ENCODE measurements at places on chromosomes 2 and 18.

DNA sequence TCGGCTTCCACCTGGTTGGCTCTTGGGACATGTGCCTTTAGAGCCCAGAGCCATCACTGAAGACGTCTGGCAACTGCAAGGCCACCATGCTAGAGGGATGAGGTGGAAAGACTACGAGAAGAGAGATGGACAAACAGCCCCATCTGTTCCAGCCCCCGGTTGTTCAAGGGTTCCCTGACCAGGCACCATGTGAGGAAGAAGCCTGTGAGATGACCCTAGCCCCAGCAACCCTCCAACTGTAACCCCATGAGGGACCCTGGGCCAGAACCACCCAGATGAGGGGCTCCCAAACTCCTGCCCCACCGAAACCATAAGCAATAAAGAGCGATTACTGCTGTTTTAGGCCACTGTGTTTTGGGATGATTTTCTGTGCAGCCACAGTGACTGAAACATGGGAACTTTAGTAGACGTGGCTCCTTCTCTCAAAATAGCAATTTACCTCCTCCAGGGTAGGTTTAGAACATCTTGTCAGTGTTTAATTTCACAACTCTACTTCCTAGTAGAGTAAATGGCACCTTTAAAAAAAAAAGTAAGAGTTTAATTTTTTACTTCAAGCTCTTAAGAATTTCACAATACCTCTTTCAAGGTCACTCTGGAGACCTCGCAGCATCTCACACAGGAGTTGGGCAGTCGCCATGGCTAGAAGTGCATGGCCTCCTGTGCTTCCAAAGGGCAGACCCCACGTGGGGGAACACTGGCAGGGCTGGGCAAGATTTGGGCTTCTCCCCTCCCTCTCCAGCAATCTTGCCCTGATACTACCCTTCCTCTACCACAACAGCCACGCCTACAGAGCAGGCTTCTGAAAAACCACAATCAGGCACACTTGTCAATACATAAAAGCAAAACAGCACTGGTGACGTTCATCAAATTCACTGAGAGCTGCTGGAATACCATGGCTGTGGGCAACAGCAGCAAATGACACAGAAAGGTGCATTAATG lies 48.8 kb downstream of the TMEM163 start:
- DNase-seq, result no peak

DNA sequence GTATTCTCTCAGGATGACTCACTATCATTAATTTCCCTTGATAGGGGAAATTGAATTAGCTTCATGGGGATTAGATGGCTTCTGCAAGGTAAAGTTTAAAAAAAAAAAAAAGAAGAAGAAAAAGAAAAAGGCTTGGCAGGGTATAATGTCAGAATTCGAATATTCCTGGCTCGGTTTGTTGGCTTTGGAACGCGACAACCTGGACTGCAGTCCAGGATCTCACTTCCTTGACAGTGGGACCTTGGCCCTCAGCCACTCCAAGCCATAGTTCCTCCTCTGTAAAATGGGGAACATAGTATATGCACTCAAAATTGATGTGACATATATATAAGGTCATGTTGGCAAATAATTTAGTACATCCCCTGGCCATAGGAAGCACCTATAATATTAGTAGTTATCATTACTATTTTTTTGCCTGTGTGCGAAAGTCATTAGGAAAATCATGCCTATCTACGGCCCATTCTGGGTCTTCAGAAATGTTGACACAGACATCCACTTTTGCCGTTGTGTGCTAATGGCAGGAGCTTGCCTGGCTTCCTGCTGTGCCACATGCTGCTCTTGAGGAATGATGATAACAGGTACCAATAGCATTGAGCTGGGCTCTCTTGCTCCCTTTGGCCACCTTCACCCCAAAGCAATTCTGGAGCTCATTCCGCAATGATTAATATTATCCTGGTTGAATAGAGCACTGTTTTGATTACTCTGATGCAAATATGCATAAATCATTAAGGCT lies 97.9 kb downstream of the MTCL1 start:
- peak; percentile 76 for DNase-seq

GRCh38 chr2:238667008-238667407 lies 180.9 kb upstream of the TWIST2 start:
- DNase-seq, result no peak

DNA sequence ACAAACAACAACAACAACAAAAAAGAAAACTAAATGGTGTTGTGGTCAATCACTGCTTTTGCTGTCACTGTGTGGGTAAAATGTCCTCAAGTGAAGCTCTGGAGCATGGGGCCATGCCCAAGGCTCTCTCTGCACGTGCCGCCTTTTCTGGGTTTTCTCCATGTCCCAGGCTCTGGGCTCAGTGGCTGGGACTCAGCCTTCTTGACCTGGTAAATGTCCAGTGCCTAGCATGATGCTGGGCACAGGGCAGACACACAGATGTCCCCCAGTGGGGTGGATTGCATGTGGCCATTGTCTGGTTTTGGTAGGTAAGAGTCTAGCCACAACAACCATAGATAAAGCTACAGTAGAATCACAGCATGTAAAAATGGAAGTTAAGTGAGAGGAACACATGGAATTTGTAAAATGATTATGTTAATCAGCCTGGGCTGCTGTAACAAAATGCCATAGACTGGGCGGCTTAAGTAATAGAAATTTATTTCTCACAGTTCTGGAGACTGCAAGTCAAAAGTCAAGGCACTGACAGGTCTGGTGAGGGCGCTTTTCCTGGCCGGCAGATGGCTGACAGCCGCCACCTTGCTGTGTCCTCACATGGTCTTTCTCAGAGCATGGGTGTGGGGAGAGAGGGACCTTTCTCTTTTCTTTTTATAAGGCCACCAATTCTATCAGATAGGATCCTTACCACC lies 174.4 kb downstream of the ACOXL start:
- DNase-seq, result no peak

- no peak for DNase-seq
Measured at GRCh38 chr2:105977212-105977611, 216.9 kb downstream of the UXS1 start.

DNA sequence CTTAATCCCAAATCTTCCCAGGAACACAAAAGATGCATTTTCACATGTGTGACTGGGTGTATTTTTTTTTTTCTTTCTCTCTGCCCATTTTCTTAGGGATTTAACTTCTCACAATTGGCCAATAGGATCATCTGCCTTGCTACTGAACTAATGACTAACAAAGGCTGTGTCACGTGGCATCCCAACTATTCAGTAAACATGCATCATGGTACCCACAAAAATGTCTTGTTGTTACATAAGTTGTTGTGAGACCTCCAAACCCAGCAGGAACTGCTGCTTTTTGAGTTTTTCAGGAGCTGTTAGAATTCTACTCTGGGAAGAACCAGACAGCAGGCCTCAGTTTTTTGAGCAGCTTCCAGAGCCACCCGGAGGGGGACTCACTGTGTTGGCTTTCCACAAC lies 31.9 kb downstream of the GAD1 start:
- no peak for DNase-seq

- no peak for DNase-seq
Measured at GRCh38 chr2:120210270-120210693, 12.9 kb downstream of the TMEM185B start.

DNA sequence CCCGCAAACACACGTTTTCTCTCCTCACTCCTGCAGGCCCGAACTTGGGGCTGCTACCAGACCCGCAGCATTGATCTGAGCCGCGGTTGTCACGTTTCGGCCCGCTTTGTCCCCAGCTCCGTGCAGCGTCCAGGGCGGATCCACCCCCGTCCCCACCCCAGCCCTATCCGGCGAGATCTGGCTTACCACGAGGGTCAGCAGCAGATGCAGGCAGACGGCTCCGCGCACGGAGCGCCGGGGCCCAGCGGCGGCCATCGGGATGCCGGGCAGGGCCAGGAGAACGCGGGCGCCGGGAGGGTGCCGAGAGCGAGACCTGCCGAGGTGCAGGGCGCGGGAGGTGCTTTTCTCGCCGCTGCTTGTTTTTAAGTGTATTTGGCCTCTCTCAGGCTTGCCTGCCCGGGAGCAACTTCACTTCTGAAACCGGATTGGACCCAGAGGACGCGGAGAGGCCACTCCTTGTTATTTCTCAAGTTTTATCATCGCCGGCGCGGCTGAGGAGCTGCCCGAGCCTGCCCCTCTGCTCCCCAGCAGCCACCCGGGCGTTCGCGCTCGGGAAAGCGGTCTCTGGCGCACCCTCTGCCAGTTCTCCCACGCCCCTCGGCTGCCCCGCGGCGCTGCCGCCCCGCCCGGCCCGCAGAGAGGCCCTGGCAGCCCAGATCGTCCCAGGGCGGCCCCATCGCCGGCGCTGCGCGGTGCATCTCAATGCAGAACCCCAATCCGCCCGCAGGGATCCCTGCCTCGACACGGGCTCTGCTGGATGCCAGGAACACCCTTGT lies at the start of gene DSC3:
Gene DSC3 (minus strand): TSS at position 337 of the 776 bp plus-strand sequence. CDS start 82 bp downstream, at position 255.
- no peak for DNase-seq

DNA sequence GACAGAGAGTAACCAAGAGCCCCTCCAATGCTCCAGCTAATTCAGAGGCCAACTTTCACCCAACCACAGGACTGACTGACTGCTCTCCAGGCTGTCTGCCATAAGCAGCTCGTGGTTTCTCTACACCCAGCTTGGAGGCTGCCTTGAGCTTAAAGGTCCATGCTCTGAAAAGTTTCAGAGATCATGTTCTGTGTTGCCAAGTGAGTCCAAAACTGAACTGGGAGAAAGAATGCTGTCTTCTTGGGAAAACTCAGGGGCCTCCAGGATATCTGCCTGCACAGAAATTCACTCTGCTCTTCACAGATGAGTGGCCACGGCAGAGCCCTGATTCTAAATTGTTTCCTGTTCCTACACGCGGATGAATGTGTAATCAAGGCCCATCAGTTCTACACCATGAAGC lies 51.1 kb downstream of the LPIN2 start:
- DNase-seq, result no peak

DNA sequence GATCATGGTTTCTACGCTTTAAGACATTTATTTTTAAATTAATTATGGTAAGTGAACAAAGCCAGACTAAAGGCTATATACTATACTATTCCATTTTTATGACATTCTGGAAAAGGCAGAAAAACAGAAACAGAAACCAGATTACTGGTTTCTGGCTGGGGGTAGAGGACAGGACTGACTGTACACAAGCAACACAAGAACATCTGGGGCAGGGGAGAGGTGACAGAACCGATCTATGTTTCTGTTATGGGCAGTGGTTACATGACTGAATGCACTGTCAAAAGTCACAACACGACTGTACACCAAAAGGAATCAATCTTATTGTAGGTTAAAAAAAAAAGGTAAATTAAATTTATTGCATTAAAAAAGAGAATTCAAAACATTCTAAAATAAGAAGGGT lies 64.7 kb downstream of the PTPN2 start:
- DNase-seq, result no peak

DNA sequence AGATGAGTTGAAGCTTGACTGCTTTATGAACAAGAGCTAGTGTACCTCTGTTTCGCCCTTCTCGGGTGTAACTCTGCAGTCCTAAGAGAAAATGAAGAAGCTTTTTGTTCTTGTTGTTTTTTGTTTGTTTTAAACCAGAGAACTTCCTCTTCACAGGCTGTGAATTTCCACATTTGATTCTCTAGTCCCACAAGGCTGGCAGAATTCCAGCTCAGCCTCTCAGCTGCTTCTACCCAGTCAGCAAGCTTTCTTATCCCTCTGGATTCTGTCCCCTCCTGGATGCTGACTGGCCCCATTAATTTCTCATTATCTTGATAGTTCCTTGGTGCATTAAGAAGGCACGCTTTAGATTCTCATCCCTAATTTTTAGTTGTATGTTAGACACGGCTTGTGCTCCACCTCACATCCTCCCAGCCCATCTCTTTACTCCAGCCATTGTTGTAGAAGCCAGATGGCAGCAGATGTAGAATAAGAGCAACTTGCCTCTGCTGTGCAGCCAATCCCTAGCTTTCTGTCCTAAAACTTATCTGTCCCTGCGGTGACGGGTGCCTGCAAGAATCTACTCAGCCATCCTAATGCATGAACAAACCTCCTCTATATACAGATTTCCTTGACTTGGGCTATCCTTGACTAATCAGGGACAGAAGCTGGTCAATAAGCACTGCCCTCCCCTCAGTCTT lies 12.3 kb upstream of the RESP18 start:
- DNase-seq, result peak; percentile 27

DNA sequence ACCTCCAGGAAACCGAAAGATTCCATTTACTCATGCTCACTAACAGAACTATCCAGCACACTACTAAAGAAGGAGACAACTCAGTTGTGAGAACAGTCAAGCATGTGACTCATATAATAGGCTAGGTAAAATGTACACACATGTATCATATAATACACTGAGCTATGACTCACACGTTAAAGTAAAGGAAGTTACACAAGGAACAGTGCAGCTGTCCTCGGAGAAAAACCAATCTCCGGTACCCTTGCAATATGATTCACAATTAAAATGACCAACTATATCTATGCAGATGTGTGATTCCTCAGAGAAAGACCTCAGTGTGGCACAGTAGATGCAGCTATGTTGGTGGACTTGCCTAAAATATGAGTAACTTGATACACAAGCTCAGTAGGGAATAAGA lies 76.5 kb downstream of the STRN start:
- no peak for DNase-seq

Measured in cerebellar cortex (tissue), 1 donor.